Effector memory CD4-positive, alpha-beta T cell (primary cell): ENCODE measurements at places on chromosomes 5 and 9.

DNA sequence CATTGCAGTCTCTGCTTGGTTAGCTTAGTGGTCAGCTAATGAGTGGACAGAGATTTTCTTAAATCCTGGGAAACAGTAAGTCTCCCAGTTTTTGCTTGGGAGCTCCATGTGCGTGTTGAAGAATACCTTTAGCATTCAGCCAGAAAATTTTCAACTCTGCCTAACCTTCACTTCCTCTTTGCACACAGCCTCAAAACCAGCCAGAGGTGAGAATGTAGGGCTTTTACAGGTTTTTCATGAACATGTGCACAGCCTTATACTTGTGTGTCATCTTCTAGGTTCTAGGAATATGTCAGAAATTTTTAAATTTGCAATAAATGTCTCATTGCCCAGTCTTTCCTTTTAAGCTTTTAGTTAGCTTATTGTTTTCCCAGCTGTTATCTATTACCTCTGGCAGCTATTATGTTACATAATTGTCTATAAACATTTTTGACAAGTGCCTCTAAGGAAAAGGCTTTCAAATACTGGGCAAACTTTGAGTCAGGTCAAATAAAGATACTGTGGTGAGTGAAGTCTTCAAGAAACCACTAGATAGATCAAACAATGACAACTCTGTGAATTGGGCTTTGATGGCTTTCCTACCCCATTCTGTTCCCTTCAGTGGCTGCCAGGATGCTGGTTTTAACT is 12.7 kb downstream of the ADGRV1 start:
- no peak for DNase-seq

DNA sequence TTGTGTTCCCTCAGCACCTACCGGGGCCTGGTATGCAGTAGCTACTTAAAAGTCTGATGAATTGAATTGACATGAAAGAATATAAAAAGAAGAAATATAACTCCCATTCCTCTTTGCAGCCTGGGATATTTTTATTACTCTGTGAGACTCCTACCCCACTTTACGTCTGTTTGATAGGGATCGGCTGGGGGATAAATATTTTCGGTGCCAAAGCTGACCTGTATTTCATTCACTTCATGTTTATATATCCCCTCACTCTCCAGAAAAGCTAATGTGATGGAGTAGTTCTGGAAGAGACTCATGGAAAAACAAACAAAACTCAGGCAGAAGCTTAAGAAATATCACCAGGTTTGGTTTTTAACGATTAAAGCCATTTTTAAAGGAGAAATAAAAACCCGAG is 108.2 kb upstream of the TBC1D2 start:
- no peak for DNase-seq

DNA sequence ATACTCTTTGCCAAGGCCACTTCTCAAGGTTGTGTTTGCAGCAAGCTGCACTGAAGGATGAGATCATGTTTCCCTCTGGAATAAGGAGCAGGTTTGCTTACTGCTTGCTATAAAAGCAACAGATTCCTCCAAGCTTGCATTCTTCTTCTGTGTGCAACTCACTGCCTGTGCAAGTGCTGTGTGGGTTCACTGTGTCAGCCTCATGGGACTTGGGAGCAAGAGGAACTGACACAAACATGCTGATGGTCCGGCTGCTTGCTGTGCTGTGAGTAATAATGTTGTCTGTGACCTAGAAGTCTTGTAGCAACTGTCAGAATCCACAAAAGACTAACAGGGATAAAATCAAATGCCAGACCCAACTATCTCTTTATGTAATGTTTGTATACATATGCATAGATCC is 33.6 kb upstream of the SHC3 start:
- no peak for DNase-seq

GRCh38 chr5:177529247-177530203 is 12.8 kb upstream of the DDX41 start:
- DNase-seq: no peak

DNA sequence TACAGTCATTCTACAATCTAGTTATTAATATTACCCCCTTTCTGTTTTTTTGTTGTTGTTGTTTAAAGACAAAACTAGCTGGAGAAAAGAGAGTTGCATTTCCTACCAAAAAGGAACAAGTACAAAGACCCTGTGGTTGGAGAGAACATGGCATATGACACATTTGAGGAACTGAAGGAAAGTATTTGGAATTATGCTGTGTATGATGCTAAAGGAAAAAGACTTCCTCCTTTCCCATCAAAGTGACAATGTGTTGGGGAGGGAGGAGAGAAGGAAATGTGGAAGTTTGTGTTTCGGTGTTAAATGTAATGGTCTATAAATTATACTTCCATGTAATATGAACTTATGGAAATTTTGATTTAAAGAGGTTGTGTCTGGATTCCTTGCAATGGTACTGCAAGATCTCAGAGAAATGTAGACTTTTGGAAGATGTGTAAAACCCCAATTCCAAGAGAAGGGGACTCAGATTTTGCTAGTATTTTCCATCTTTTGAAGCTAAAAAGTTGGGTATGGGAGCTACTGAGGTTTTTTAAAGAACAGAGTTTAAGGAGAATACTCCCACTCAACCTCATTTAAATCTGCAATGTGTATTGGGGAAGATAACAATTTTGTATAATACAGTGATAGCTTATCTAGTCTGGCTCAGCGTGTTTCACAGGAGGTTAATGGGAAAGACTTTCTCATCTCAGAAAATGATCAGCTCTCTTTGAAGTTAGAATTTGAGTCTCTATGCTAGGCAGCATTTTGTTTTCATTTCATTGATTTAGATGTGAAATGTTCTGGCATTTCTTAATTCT is 15.4 kb upstream of the TNFSF8 start:
- no peak for DNase-seq

GRCh38 chr9:37987467-37987981 is 81.5 kb downstream of the SHB start:
- no peak for DNase-seq
